ENCODE measurements at places on chromosomes 11 and 22.

- no peak overlapping the region for H3K27ac ChIP-seq
- H3K27me3 ChIP-seq: no peaks in the 10 kb centered on the region
- DNase-seq: no peak
- peaks cover 3% of the 10 kb centered on the region for H3K36me3 ChIP-seq
- no peak overlapping the region for H3K4me3 ChIP-seq
Measured at GRCh38 chr22:23705358-23705757, 14.5 kb downstream of the RGL4 start.

DNA sequence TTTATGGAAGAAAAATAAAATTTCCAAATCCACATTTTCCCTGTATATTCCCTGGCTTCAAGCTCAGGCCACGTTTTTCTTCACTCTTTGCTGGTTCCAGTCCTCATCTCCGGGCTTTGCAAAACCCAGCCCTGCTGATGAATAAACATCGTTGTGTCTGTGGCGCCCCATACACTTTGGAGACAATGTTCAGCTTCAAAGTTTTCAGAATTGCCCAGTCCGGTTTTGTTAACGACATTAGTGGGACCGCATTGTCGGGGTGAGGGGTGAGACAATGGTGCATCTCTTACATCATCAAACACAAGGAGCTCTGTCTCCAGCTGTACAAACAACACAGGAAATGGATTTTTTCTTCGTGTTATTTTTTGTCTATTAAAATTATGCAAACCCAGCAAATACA, 53.4 kb upstream of the HTATIP2 start:
- no peak overlapping the region for H3K27ac ChIP-seq
- H3K4me3 ChIP-seq: no peak overlapping the region
- H3K36me3 ChIP-seq: no peaks in the 10 kb centered on the region
- no peaks in the 10 kb centered on the region for H3K4me1 ChIP-seq
- H3K27me3 ChIP-seq: no peaks in the 10 kb centered on the region
- DNase-seq: no peak

DNA sequence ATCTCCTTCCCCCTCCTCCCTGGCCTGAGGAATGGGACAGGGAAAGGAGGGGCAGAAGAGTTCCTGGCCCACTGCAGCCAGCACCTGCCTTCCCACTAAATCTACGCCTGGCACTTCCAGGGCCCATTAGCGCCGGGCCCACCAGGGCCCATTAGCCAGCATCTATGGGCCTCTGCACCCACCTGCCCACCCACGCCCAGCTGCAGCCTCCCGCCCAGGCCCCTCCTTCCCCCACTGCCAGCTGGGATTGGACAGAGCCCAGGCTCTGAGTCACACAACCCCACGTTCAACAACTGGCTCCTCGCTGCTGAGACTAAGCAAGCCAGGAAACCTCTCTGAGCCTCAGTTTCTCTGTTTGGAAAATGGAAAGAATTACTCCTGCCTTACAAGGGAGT, 48.7 kb downstream of the CYTH4 start:
- peaks cover 69% of the 10 kb centered on the region for H3K27me3 ChIP-seq
- no peaks in the 10 kb centered on the region for H3K36me3 ChIP-seq
- no peak overlapping the region for H3K27ac ChIP-seq
- H3K4me1 ChIP-seq: no peaks in the 10 kb centered on the region

DNA sequence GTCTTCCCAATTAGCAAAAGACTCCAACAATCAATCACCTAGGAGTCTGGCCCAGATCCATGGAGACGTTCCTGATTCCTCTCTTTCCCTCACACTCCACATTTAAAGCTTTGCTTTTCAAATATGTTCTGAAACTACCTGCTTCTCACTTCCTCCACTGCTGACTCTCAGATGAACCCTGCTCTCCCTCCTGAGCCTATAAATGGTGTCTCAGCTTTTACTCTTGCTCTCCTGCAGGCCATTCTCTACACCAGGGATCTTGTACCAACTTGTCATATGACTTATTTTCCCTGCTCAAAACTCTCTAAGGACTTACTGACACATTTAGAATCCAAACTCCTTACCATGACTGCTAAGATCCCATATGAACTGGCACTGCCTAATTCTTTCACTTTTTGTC, 138.4 kb upstream of the DDI1 start:
- H3K27me3 ChIP-seq: no peaks in the 10 kb centered on the region
- no peak overlapping the region for H3K27ac ChIP-seq
- H3K4me1 ChIP-seq: no peaks in the 10 kb centered on the region
- H3K36me3 ChIP-seq: no peaks in the 10 kb centered on the region

- H3K4me1 ChIP-seq: no peaks in the 10 kb centered on the region
- no peak for DNase-seq
- H3K36me3 ChIP-seq: no peaks in the 10 kb centered on the region
- H3K27me3 ChIP-seq: peaks cover 5% of the 10 kb centered on the region
- no peak overlapping the region for H3K4me3 ChIP-seq
- no peak overlapping the region for H3K27ac ChIP-seq
Measured at GRCh38 chr11:44363116-44363515, 53.2 kb upstream of the ALX4 start.

- H3K27ac ChIP-seq: no peak overlapping the region
- H3K36me3 ChIP-seq: no peaks in the 10 kb centered on the region
- H3K4me1 ChIP-seq: no peaks in the 10 kb centered on the region
- H3K27me3 ChIP-seq: no peaks in the 10 kb centered on the region
- no peak overlapping the region for H3K4me3 ChIP-seq
Measured at GRCh38 chr11:131683666-131684065, 313.3 kb downstream of the NTM start.

DNA sequence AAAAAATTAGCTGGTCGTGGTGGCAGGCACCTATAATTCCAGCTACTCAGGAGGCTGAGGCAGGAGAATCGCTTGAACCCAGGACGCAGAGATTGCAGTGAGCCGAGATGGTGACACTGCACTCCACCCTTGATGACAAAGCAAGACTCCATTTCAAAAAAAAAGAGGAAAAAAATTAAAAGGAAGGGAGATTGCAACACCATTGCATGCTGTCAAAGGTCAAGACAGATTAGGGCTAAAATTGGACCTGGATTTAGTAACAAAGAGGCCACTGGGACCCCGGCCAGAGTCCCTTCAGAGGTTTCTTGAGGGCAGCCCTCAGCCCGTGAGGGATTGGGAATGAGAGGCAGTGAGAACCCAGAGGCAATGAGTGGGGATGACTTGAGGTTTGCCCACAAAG, 8.2 kb upstream of the MAFF start:
- H3K4me1 ChIP-seq: peaks cover 19% of the 10 kb centered on the region
- no peaks in the 10 kb centered on the region for H3K27me3 ChIP-seq
- no peak for DNase-seq
- H3K27ac ChIP-seq: no peak overlapping the region
- H3K36me3 ChIP-seq: no peaks in the 10 kb centered on the region
